ENCODE measurements at places on chromosomes 5 and 9. TPM values are rescaled to one million over a fixed set of nuclear protein-coding genes. Genes with fewer than 3 reads are reported as not detected.

GRCh38 chr5:114223866-114224265 lies 138.0 kb upstream of the KCNN2 start:
- peak; percentile 12 for DNase-seq

DNA sequence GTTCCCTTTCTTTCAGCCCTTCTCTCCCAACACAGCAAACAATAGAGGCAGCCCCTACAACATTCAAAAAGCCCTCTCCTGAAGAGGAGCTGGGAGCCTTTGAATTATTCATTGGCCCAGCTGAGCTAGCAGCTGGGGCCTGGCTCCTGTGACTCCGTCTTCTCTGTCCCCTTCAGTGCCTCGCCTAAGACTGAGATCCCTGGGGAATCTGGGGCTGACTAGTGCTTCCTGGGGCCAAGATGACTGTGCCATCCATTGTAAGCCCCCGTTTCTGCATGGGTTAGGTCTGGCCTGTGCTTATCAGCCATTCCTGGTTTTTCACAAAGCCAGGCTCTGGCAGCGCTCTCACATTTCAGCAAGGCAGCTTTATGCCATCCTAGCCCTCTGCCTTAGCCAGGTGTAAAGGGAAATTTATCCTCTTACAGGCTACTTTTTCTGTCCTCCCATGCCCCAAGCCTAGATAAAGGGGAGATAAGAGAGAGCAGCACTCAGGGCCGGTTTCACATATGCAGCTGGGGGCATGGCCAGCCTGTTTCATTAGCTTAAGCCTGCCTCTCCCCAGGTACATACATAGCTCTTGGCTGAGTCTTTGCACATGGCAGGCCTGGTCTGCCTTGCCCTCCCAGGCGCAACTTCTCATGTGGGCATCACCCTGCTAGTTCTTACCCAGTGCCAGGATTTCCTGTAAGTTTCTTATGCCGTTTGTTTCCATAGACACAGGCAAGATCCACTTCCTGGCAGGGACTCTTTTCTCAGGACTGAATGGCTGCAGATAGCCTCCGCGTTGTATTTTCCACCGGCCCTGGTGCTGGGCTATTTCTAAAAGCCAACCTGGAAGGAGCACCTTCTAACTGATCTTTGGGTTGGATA lies 15.8 kb downstream of the PTPA start:
- no peak for DNase-seq

DNA sequence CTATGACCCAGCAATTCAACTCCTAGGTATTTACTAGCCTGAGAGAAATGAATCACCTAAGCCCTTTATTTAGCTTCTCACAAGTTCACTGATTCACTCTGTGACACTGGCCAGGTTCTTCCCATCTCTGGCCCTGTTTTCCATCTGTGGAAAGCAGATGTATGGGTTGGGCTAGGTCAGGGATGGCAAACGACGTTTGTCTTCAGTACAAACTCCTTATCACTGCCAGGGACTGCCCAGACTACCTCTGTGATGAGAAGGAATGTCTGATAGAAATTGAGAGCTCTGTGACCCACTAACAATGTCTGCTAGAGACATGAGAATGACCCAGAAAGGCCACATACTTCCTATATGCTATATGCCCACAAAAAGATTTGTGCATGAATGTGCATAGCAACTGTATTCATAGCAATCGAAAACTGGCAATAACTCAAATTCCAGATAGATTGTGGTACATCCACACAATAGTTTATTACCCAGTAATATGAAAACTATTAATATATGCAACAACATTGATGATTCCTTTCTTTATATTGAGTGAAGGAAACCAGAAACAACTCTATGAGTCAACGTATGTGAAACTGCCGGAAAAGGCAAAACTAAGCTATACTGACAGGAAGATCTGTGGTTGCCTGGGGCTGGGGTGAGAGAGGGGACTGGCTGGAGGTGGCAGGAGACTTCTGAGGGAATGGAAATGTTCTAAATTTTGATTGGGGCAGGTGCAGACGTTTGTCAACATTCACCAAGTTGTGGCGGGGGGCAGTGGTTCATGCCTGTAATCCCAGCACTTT lies 32.0 kb upstream of the ADAM19 start:
- DNase-seq, result peak; percentile 24

DNA sequence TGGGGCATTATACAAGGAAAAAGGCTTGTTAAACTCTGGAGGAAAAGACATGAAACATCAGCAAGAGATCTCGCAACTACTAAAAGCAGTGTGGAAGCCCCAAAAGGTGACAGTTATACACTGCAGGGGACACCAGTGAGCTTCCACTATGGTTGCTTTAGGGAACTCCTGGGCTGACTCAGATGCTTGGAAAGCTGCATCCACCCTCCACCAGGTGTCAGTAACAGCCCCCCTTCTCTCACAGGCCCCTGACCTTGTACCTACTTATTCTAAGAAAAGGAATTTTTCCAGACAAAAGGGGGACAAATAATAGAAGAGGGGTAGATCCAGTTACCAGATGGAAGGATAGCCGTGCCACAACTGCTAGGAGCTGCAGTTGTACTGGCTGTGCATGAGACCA lies 154.4 kb upstream of the COX7C start:
- DNase-seq, result peak; percentile 21

- DNase-seq, result no peak
Observed at GRCh38 chr5:40333459-40334241, 346.1 kb upstream of the PTGER4 start.

PLPPR1 gene
- polyA plus RNA-seq, result not detected

SMIM32 gene
- not detected for polyA plus RNA-seq

- DNase-seq, result no peak
Observed at GRCh38 chr9:122936464-122936863, 4.4 kb upstream of the RABGAP1 start.

DNA sequence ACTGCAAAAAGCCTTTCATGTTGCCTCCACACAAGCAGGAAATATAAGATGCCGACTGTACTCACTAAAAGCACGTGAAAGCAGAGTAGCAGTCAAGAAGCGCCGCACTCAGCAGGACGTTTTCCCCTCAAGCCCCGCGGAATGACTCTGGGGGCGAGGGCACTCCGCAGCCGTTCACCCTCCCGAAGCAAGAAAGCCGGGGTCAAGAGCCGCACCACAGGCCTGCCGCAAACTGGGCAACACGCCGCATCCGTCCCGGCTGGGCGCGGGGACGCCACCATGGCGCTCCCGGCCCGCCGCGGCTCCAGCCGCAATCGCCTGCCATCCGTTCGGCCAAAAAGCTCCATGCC lies 364 bp downstream of the RPS6 start:
- peak; percentile 44 for DNase-seq

SLC31A1 gene
- 25.4 TPM for polyA plus RNA-seq

DNA sequence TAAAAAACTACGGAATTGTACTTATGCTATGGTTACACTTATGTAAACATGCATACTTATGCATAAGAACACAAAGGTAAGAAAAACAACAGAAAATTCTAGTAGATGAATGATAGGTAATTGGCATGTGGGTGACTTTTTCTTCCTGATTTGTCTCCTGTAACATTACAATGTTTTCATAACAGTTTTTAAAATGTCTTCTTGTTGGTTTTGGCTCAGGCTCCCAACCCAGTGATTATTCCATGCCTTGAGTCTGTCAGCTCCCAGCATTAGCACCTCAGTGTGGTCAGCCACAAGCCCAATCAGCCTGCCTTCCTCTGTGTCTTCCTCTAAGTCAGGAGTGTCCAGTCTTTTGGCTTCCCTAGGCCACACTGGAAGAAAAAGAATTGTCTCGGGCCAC lies 7.9 kb upstream of the FOXE1 start:
- no peak for DNase-seq

DNA sequence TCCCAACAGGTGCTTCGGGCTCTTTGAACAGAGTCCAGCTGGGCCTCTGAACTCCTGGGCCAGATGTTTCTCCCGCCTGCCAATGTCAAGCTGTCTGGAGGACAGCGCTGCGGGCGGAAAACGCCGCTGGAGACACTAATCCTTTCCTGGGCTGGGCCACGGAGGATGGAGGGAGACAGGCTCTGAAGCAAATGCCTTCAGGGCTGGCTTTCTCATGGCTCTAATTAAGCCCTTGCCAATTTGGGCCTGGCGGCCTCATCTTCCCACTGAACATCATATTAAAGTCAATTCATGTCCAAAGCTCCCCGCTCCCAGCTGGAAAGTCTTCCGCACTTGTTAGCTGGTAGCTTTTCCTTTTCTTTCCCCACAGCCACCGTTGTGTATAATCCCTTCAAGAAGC lies 72.7 kb downstream of the NTNG2 start:
- no peak for DNase-seq

GRCh38 chr9:122122468-122122867 lies 29.4 kb upstream of the TTLL11 start:
- no peak for DNase-seq

CYSRT1 gene
- 1.4 TPM for polyA plus RNA-seq

GKAP1 gene
- polyA plus RNA-seq, result 2.9 TPM

- DNase-seq, result no peak
Observed at GRCh38 chr5:151151263-151151660, 6.3 kb downstream of the ANXA6 start.
